ENCODE measurements at places on chromosomes 2 and 18. TPM values are rescaled to one million over a fixed set of nuclear protein-coding genes. Genes with fewer than 3 reads are reported as not detected.

The RFTN2 gene
- total RNA-seq, result 18.7 TPM

The C2orf81 gene
- total RNA-seq, result 1.2 TPM

The C1QL2 gene
- total RNA-seq, result 4.4 TPM

The CFAP221 gene
- 6.4 TPM for total RNA-seq

The BOLL gene
- not detected for total RNA-seq

The PLA2R1 gene
- total RNA-seq, result 1.7 TPM

The SERPINB13 gene
- total RNA-seq, result under 0.01 TPM

The UPP2 gene
- total RNA-seq, result 2.2 TPM

The CHST9 gene
- total RNA-seq, result 3.9 TPM

The SOCS6 gene
- total RNA-seq, result 28.0 TPM

The CXCR1 gene
- not detected for total RNA-seq

The CCDC141 gene
- 1.5 TPM for total RNA-seq

The NCKAP1 gene
- total RNA-seq, result 163 TPM

The GRHL1 gene
- 3.2 TPM for total RNA-seq

The LBX2 gene
- not detected for total RNA-seq

The PTH2R gene
- 2.0 TPM for total RNA-seq

The ASAP2 gene
- 44.5 TPM for total RNA-seq

The GCG gene
- 0.49 TPM for total RNA-seq

The CDH2 gene
- total RNA-seq, result 150 TPM

The ABCG5 gene
- total RNA-seq, result not detected

The TUBA4B gene
- not detected for total RNA-seq

The PARD6G gene
- 7.1 TPM for total RNA-seq

The SKA1 gene
- 2.0 TPM for total RNA-seq

The CRIM1 gene
- total RNA-seq, result 52.1 TPM

The DOK6 gene
- total RNA-seq, result 61.5 TPM

The KCNE4 gene
- total RNA-seq, result 2.5 TPM

The DYNAP gene
- total RNA-seq, result not detected

The SERPINB12 gene
- not detected for total RNA-seq

The SMYD1 gene
- total RNA-seq, result not detected

The PDE11A gene
- total RNA-seq, result 0.49 TPM

The RALBP1 gene
- 26.1 TPM for total RNA-seq

The ELOA2 gene
- not detected for total RNA-seq

The GPBAR1 gene
- 0.25 TPM for total RNA-seq

The ANKRD23 gene
- 5.2 TPM for total RNA-seq

The PCARE gene
- total RNA-seq, result under 0.01 TPM

The SALL3 gene
- total RNA-seq, result 9.6 TPM

The CABLES1 gene
- total RNA-seq, result 3.2 TPM

The FSHR gene
- not detected for total RNA-seq

The SANBR gene
- total RNA-seq, result 45.2 TPM

The MAP2 gene
- total RNA-seq, result 767 TPM

The CD207 gene
- not detected for total RNA-seq

The DPP4 gene
- total RNA-seq, result 5.7 TPM

The KIF1A gene
- 181 TPM for total RNA-seq

The PDE1A gene
- total RNA-seq, result 41.8 TPM

The APOB gene
- 0.25 TPM for total RNA-seq

The REG1B gene
- total RNA-seq, result not detected

The ACVR1C gene
- 4.2 TPM for total RNA-seq

The L3MBTL4 gene
- 19.7 TPM for total RNA-seq

The ADGRF3 gene
- total RNA-seq, result under 0.01 TPM
